ENCODE measurements at places on chromosomes 11 and 22.

DNA sequence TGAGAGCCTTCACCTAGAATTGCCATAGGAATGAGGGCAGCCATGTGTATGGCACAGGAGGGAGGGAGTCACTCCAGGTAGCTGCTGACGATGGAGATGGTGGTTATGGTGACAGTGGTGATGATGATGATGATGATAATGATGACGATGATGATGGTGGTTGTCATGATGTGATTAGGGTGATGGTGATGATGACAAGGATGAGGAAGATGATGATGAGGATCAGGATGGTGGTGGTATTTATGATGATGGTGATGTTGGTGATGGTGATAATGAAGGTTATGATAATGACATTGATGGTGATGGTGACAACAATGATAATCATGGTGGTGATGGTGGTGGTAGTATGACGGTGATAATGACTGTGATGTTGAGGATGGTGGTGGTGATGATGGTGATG is 1130.5 kb downstream of the BRD1 start:
- DNase-seq: no peak

DNA sequence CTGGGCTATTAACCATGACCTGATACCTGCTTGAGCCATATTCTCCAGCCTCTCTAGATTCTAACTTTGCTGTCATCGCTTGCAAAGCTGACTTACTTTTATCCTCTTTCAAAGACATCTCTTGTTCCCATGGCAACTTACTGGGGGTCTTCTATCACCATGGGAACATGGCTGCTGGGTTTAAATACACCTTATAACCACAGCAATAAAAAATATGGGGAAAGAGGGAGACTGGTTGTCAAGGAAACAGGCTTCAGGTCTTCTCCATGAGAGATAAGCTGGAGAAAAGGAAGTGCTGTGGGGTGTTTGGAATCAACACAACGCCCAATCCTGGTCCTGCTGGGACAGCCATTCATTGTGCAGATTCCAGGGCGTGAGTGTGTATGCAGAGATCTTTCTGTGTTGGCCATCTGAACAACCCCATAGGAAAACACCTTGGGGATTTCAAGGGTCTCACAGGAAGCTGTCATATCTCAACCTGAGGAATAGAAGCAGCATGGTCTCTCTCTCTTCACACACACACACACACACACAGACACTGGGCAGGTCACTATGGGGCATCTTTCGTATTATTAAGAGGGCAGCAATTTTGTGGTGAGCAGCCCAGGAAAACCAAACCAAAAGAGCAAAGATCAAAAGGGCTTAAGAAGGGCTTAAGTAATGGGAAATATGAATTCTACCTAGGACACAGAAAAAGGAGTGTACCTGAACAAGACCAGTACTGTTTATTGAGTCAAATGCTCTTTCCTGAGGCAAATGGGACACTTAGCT is 344.7 kb upstream of the NCAM1 start:
- DNase-seq: no peak

DNA sequence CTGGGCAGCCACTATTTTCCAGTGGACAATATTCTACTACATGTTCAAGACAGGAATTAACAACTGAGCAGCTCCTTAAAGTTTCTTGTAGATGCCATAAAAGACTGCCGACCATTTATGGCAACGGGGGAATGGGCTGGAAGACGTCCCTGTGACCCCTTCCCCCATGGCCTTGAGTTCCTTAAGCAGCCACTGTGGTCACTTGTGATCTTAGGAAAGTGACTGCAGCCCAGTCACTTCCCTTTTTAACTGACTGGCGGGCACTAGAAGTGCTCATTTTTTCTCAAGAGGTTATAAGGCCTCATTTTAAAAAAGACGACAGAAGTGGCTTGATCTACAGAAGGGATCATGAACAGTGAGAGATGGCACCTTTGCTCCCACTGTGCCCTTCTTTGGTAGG is 153.2 kb upstream of the NARS2 start:
- no peak for DNase-seq

DNA sequence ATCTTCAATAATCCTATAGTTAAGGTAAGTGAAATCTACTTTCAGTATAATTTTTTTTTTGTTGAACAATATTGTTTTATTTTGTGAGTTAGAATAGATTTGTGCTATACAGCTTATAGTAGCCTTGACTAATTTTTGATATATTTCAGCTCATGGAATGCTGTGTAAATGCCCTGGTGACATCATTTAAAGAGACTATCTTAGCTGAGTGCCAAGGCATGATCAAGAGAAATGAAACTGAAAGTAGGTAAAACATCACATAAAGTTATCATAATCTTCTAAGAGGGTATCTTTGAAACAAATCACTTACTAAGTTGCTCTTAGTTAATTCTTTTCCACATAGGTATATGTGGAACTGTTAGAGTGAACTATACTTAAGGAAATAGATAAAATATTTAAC is 51.4 kb upstream of the ACAT1 start:
- no peak for DNase-seq

GRCh38 chr22:37370306-37370979 is 56.8 kb downstream of the ELFN2 start:
- no peak for DNase-seq

- no peak for DNase-seq
Observed at GRCh38 chr22:50250555-50251476, at the start of gene HDAC10. Gene HDAC10 (minus strand): TSS chr22:50251265. CDS start chr22:50251032, 233 bp downstream.

DNA sequence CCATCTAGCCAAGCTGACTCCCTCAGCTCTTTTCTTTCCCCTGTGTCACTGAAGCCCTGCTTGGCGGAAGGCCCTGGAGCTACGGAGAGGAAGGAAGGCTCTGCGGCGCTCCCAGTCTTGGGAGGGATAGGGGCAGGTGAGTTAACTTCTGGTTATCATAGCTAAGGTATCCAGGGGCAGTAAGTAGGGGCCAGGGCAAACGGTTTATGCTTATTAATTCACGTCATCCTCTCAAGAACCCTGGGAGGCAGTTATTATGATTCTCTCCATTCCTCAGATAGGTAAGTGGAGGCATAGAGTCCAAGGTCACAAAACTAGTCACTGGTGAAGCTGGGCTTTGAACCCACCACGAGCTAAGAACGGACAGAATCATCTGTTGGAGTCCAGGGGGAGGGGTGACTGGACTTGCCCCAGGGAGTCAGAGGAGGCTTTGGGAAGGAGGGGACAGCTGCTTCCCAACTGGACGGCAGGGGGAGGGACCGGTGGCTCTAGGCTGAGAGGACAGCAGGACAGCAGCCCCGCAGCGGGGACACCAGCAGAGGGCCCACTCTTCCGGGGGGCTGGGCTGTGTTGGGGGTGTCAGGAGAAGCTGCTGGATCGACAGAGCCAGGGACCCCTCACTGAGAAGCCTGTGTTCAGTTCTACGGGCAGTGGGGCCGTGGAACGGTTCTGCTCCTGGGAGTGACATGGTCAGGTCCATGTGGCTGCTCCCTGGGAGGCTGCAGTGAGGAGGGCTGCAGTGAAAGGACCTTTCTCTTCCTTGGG is 3.5 kb downstream of the BAIAP2L2 start:
- DNase-seq: no peak

DNA sequence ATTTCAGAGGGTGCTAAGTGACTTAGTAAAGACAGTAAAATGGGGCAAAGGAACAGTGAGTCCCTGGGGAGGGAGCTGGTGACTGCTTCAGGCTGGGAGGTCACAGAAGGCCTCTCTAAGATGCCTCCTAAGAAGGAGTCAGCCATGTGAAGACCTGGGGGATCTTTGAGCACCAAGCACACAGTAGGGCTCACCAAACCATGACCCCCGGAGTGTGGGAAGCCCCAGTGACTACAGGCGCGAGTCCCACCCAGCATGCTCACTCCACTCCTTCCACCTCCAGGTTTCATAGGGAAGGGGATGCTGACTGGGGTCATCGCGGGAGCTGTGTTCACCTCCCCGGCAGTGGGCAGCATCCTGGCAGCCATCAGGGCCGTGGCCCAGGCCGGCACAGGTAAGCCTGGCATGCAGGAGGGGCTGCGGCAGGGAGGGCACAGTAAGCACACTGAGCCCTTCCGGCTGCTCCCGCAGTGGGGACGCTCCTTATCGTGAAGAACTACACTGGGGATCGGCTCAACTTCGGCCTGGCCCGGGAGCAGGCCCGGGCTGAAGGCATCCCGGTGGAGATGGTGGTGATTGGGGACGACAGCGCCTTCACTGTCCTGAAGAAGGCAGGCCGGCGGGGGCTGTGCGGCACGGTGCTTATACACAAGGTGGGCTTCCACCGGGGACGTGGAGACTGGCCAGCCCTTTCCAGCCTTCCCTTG is 5.9 kb downstream of the TKFC start:
- no peak for DNase-seq

- DNase-seq: no peak
Observed at GRCh38 chr11:130631119-130631518, 182.7 kb downstream of the ADAMTS15 start.

GRCh38 chr22:19052941-19053541 is 69.2 kb downstream of the DGCR2 start:
- DNase-seq: no peak

DNA sequence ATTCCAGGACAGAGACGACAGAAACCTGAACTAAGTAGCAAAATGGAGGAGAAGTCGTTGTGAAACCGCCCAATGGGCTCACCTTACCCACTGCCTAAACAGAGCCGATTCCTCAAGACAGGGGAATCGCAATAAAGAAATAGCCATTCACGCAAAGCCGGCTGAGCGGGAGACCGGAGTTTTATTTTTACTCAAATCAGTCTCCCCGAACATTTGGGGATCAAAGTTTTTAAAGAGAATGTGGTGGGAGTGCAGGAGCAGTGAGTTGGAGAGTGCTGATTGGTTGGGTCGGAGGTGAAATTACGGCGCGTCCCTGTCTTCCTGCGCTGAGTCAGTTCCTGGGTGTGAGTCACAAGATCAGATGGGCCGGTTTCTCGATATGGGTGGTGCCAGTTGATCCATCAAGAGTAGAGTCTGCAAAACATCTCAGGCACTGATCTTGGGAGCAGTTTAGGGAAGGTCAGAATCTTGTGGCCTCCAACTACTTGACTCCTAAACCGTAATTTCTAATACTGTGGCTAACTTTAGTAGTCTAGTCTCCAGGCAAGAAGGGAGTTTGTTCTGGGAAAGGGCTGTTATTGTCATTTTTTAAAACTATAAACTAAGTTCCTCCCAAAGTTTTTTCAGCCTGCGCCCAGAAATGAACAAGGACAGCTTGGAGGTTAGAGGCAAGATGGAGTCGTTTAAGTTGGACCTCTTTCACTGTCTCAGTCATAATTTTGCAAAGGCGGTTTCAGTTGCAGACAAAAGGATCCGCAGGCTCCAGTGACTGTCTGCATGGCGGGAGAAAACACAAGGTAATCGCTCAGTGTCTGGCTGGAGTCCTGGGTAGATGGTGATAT is 34.1 kb downstream of the OR4D9 start:
- no peak for DNase-seq

GRCh38 chr11:83691451-83691950 is 405.3 kb upstream of the CCDC90B start:
- DNase-seq: no peak

DNA sequence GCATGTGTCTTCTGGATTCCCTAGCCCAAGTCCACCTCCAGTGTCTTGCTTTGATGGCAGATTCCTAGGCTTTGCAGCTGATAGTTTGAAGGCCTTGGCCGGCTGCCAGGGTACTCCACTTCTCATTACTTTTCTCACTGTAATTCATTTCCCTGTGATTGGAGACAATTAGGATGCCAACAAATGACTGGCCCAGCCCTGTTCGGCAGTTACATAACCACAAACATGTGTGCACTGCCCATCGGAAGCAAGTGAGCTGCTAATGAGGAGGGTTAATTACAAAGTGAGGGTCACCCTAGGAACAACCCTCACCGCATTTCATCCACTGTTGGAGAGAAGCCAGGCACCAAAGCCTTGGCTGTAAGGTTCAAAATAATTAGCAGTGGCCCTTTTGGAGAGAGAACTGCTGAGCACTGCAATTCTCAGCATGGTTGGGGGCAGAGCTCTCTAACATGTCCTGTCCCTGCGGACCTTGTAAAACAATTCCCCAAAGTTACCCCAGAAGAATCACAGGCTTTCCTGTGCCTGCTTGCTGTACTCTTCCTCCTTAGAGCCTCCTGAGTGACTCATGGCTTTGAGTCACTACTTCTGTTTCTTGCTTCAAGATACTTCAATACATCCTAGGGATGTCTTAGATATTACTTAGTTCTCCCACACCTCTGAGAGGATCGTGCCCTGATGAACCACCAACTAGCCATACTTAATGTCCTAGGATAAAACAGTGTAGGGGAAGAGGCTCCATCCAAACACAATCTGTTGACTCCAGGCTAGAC is 109.7 kb upstream of the GALNT18 start:
- DNase-seq: no peak

GRCh38 chr11:57179681-57180080 is 2.1 kb upstream of the LRRC55 start:
- DNase-seq: no peak

DNA sequence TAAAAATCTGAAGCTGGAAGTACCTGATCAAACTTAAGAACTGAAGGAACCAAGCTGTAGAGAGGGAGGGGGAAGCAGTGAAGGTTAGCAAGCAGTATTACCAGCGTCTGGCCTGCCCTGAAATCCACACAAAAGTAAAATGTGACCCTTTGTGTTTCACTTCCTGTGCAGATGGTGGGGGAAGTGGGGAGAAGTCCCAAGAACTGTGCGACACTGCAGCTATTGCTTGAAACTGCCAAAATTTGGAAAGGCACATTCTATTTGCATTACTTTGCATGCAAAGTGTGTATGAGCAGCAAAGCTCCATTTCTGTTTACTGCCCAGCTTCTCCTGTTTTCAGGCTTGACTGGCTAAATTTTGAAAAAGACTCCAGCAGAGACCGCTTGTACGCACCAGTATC is 72.1 kb upstream of the BMAL1 start:
- no peak for DNase-seq

DNA sequence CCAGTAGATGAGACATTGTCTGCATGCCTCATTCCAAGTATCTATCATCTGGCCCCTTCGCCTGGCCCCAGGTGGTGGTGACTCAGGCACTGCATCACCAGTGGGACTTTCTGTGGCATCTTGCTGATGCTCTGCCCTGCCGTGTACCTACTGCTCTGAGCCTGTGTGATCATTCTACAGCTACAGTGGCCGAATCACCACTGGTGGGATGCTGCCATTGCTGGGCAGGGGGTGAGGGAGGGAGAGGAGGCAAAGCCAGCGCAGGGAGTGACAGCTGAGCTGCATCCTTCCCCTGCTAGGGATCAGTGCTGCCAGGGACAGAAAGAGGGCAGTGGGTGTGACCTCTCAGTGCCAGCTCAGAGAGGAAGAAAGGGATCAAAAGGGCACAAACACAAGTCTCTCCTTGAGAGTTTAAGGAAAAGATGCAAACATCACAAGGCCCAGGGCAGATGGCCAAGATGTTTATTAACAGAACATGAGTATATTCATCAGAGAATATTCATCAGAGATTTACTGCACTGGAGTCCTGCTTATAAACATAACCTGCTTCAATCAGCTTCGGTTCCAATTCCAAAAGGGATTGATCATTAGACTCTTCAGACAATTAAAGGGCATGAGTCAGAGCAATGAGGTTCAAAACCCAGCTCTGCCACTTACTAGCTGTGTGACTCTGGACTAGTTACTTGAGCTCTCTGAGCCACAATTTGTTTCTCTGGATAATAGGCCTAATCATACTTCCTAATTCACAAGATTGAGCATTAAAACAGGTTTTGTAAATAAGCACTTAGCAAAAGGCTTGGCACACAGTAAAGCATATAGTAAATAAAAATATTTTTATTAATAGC is 109.8 kb downstream of the NAT10 start:
- peak; percentile 48 for DNase-seq

- DNase-seq: no peak
Observed at GRCh38 chr11:45021692-45022141, 71.0 kb upstream of the TP53I11 start.
